ENCODE measurements at places on chromosomes 12 and 14.

DNA sequence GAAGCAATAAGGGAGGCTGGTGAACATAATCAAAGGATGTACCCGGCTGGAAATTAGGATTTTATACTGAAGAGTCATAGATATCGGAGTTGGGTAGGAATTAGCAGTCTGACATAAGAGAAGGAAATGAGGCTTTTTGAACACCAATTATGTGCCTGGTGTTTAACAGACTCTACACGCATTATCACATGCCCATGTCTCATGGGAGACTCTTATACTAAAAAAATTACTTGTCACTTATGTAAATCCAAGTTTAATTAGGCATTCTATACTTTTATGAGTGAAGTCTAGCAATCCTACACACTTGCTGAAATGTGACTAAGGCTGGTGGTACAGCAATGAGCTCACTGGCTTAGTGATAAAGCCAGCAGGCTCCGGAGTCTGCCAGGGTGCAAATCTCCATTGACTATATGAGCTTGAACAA lies 93.5 kb downstream of the NUAK1 start:
- no peak for DNase-seq

- DNase-seq: peak; percentile 44
Observed at GRCh38 chr12:85866986-85867776, 6.9 kb upstream of the NTS start.

GRCh38 chr12:110647631-110648040 lies 33.7 kb downstream of the TCTN1 start:
- DNase-seq: no peak

DNA sequence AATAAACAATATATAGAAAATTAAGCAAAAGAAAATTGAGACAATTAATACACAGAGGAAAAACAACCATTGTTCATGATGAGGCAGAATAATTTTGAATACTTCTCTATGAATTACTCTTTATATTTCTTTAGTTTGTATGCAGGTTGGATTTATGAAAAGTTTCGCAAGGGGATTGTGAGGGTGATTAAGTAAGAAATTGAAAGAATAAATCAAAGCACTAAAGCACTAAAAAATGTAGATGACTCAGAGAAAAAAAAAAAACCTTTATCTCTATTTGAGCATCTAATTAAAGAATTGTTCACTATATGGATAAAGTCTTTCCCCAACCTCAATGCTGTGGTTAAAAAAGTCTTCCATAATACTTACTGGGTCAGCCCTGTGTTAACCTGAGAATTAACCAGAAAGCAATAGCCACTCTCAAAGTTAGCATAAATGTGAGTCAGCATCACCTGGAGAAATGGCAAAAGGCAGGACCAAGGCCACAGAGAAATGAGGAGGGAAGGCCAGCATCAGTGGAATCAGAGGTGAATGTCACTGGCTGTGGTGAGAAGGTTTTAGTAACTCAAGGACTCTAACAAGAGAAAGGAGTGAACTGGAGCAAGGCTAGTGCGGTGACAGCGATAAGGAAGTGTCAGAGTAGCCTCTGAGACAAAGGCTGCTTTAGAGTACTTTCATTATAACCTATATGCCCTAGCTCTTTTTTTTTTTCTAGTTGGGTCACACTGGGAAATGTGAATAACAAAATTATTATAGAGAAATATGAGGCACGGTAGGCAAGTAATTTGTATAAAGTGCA lies 310.4 kb downstream of the KCNC2 start:
- no peak for DNase-seq

DNA sequence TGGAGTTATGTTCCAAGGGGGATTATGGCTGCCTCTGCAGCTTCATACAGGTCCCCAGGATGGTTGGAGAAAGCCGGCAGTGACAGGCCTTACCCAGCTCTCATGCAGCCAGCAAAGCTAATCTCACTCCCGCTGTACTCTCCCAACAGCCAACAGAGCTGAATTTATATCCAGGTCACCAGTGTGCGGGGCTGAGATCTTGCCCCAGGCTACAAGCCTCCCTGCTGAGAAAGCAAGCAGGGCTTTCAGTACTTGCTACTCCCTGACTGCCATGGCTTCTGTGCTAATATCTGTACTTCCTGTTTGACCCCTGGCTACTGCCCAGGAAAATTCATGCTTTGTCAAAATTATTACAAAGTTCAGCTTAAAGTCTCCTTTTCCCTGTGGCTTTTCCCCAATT lies 92.9 kb downstream of the ATP23 start:
- DNase-seq: no peak

GRCh38 chr12:52370926-52371608 lies 3.8 kb upstream of the KRT85 start:
- peak; percentile 72 for DNase-seq

DNA sequence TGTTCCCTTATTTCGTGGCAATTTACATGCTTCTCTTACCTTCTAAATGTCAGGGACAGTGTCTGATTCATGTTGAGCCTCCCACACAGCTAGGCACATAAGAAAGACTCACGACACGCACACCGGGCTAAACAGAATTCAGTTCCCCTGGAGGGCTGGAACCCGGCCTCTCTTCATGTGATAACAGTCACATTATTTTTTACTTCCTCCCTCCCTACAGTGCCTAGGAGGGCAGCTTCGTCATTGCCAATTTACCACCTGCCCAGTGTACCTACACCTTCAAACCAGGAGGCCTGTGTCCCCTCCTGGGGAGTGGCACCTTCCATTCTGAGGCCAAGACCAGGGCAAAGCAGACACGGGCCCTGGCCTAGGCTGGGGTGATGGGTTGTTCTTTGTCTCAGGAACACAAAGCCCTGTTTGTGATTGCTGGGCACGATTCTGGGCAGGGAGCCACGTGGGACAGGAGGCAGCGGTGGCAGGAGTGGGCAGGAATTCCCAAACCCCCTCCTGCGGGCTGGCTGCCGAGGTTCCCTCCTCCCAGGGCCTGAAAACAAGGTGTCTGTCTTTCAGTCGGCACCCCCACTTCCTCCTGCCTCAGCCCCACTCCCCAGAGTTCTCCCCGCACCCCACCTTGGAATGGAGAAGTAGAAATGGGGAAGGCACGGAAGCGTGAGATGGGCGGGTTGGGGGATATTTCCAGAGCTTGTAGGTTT lies 6.8 kb upstream of the RASAL1 start:
- DNase-seq: peak; percentile 35

DNA sequence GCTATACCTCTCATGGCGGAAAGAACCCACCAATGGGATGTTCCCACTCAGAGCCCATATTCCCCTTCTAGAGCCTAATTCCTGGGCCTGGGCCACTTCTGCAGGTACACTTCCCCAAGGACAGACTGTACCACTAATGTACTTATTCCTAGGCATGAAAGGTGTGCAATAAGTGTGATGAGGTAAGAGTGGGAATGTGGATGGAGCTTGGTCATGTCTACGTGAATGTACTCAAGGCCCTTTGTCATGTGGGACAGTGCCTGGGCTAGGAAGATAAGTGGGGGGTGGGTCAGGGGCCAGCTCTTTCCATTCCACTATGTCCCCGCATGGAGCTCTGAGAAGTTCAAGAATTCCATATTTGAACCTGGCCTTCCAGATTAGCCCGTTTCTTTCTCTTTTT lies 63.4 kb upstream of the FUT8 start:
- DNase-seq: no peak

DNA sequence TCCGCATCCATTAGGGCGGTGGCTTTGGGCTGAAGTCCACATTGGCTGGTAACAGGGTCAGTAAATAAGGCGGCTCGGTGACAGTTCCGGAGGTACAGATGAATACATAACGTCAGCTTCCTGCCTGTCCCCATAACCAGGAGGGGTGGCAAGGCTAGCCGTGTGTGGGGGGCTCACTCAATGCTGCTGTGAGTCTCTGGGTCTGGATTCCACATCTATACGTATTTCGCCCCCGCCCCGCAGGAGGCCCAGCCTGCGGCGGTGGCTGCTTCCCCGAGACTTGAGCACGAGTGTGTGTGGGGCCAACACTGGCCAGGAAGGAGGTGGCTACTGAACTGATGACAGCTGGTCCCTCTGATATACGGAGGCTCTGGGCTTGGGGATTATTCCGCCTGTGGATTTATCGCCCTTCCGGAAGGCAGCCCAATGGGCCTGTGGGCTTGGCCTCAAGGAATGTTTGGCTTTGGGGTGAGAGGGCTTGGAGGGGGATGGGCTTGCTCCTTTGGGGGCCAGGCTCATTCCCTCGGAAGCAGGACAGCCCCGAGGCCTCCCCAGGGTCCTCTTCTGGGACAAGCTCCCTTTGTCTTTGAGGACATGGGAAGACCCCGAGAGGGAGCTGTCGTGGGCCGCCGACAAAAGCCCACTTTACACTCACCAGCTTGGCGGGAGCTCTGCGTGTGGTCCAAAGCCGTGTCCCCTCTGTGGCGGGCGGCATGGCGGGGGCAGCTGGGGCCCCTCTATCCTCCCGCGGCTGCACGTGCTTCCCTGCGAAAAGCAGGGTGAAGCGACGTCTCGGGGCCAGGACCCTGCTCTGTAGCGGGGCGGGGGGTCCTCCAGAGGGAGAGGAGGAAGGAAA lies 82.1 kb downstream of the KIF26A start:
- DNase-seq: no peak

DNA sequence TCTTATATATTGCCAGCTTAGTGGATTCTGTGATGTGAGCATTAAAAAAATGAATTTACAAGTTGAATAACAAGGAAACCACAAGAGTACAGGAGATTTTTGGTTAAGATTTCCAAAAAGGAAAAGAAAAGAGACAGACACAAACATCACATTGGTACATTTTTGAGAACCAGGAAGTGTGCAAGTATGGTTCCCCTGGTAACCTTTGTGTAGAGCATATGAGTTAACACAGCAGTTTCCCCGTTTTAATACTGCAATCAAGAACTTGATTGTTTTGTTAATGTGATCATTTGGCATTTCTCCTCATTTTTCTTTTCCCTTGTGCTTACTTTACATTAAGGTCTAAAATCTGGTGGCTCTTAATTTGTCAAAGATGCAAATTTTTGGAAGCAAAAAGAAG lies 490.4 kb upstream of the ATP2B1 start:
- DNase-seq: no peak

DNA sequence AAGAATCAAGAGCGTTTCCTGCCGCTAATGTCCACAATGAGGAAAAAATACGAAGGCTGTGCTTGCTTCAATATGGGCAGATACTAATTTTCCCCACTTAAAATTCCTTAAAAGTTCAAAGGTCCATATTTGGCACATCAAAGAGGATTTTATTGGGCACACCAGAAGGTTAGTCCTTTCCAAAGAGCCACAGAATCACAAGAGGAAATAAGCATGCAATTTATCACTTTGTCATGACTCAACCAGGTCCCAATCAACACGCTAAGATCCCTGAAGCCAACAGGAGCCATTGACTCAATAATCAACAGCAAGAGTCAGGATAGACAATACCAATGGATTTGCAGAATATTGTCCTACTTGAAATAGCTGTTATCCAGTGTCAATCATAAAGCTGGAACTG lies 80.6 kb downstream of the MAP1LC3B2 start:
- no peak for DNase-seq

GRCh38 chr12:49984476-49985359 lies 12.0 kb downstream of the AQP6 start:
- no peak for DNase-seq

GRCh38 chr12:88552610-88553079 lies 27.6 kb downstream of the KITLG start:
- no peak for DNase-seq

GRCh38 chr14:52069307-52070050 lies 620 bp upstream of the NID2 start:
- no peak for DNase-seq

GRCh38 chr12:79959484-79959883 lies 24.6 kb upstream of the PPP1R12A start:
- DNase-seq: no peak

GRCh38 chr14:51548187-51548586 lies 103.5 kb upstream of the FRMD6 start:
- no peak for DNase-seq

GRCh38 chr14:88986146-88986841 lies 161.8 kb downstream of the TTC8 start:
- no peak for DNase-seq

- DNase-seq: no peak
Observed at GRCh38 chr14:74141703-74142102, 56.9 kb downstream of the LIN52 start.

DNA sequence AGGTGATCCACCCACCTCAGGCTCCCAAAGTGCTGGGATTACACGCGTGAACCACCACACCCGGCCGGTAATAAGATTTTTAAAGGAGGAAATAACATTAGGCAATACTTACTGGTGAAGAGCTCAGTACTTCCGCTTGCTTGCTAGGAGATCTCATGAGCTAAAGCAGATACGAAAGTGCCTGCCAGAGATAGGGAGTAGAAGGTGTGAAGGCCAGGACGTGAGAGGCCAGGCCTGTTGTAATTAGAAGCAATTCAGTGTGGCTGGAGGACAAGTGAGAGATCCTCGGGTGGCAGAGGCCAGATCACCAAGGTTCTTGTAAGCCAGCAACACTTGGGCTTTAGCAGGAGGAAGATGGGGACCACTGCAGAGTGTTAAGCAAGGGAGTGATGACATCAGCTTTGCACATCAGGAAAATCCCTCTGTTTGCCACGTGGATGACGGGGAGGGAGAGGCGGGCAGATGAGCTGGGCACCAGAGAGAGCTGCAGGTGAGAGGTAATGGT lies 7.6 kb downstream of the TECPR2 start:
- no peak for DNase-seq

- DNase-seq: peak; percentile 26
Observed at GRCh38 chr12:71947645-71948105, 9.0 kb downstream of the TPH2 start.

- no peak for DNase-seq
Observed at GRCh38 chr12:67698672-67699581, 50.4 kb downstream of the DYRK2 start.

GRCh38 chr12:95641299-95641952 lies 90.2 kb upstream of the USP44 start:
- DNase-seq: peak; percentile 21

DNA sequence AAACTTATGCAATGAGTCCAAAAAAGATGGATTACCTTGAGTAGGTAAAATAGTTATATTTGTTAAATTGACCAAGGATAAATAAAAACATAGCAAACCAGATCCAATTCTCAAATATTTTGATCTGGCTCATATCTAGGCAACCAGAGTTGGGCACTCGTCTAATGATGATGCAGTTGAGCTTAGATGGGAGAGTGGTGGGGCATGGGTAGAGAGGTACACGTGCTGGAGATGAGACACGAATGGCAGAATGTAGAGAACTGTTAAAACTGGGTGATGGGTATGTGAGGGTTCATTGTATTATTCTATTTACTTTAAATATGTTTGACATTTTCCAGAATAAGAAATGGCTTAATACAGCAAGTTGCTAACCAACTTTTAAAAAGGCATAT lies 7.6 kb upstream of the RNF34 start:
- no peak for DNase-seq

DNA sequence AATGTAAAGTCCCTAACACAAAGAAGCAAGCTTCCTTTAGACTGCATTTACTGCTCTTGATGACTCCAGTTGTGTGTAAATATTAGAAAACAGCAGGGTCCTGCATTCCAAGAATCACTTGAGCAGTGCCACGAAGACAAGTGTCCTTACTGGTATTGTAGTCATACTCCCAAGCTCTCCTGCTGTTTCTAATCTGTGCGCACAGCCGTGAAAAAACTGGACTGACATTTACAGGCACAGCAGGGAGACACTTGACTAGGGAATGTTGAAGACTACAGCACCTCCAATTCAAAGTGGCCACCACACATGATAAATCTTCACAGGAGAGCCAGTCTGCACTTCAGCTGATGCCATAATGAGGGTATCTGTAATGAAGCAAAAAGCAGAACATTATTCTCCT lies 91.4 kb downstream of the VRK1 start:
- DNase-seq: no peak

- DNase-seq: no peak
Observed at GRCh38 chr14:43548368-43548767, 958.7 kb downstream of the FSCB start.
